GM20000 (cell line): ENCODE measurements at places on chromosomes 3 and 15.

DNA sequence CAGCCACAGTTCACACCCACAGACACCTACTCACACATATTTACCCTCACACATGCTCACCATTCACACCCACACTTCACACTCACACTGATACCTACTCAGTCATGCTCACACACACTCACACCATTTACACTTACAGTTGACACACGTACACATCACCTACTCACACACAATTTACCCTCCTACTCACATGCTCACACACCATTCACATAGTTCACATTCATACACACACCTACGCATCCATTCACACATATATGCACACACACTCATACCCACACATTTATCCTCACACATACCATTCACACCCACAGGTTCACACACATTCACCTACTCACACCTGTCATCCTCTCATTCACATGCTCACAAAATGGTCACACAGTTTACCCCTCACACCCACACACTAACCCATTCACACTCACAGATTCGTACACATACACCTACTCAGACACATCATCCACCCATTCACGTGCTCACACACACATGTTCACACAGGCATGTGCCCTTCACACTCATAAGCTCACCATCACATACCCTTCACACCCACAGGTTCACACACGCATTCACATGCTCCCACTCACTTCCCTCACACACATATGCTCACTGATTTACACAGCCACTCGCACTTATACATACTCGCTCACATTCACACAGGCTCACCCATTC is 42.3 kb downstream of the HMCES start:
- no peak for DNase-seq

DNA sequence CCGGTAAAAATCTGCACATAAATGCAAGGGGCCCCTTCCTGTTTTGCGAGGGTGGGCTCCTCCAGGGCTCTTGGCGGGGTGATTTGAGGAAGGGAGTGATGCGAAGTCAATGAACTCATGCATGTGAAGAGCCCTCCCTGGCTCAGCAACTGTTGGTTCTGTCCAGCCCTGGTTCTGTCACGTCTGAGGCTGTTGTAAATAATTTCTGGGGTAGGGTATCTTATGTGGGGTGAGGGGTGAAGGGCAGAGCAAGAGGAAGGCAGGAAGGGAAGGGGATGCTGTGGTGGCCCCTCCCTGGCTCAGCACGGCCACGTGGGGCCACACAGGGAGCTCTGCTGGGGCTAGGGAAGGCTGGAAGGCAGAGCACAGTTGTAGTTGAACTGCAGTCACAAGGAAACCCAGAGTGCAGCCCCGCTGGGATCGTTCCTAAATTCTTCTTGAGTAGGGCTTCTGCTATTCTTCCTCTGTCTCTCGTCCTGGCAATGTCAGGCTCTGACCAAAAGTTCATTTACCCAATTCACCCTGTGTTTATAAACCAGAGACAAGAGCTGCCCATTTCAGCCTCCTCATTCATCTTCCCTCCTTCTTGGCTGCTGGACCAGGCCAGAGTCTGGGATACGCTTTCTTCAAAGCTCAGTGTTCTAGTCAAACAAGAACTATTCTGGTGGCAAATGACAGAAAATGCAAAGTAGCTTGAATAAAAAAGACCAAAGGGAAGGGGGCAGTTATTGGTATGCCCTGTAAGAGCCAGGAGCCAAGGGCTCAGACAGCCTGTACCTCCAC is 14.8 kb upstream of the TOPBP1 start:
- no peak for DNase-seq

- no peak for DNase-seq
Measured at GRCh38 chr3:52893723-52894122, 3.6 kb downstream of the STIMATE start.

DNA sequence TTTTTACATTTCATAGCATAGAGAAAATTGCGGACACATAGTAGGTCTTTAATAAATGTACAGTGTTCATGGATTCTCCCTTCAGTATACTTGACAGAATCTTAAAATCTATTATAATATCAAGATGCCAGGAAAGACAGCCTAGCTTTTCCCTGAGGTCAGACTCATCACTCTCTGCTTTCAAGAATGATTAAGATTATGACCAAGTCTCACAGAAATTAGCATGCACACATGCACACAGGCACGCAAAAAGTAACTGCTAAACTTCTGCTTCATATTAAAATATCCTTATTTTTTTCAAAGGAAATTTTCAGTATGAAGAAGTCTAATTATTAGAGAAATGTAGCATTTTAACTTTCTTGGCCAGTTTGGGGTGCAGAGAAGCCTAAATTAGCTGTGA is 493.8 kb upstream of the NECTIN3 start:
- DNase-seq: no peak

- peak; percentile 62 for DNase-seq
Measured at GRCh38 chr3:9067352-9067975, 104.2 kb upstream of the RAD18 start.

- DNase-seq: no peak
Measured at GRCh38 chr3:11532931-11533391, 110.8 kb downstream of the VGLL4 start.

GRCh38 chr3:85476891-85477495 is 518.2 kb downstream of the CADM2 start:
- no peak for DNase-seq

GRCh38 chr15:27214032-27214431 is 243.1 kb downstream of the GABRG3 start:
- no peak for DNase-seq

GRCh38 chr3:44896440-44896839 is 22.0 kb downstream of the TGM4 start:
- DNase-seq: no peak

GRCh38 chr3:3686907-3687648 is 112.2 kb upstream of the LRRN1 start:
- DNase-seq: no peak

- no peak for DNase-seq
Measured at GRCh38 chr3:16477056-16477455, 36.4 kb downstream of the RFTN1 start.

- no peak for DNase-seq
Measured at GRCh38 chr15:83844742-83845141, 190.8 kb downstream of the ADAMTSL3 start.

GRCh38 chr3:181425074-181425473 is 286.7 kb upstream of the SOX2 start:
- DNase-seq: no peak

- DNase-seq: peak; percentile 57
Measured at GRCh38 chr3:122055215-122055614, at the start of gene CD86. Gene CD86 (plus strand): TSS chr3:122055362. CDS start chr3:122055490, 128 bp downstream.

- DNase-seq: no peak
Measured at GRCh38 chr15:52730173-52730572, 51.0 kb upstream of the ATOSA start.

DNA sequence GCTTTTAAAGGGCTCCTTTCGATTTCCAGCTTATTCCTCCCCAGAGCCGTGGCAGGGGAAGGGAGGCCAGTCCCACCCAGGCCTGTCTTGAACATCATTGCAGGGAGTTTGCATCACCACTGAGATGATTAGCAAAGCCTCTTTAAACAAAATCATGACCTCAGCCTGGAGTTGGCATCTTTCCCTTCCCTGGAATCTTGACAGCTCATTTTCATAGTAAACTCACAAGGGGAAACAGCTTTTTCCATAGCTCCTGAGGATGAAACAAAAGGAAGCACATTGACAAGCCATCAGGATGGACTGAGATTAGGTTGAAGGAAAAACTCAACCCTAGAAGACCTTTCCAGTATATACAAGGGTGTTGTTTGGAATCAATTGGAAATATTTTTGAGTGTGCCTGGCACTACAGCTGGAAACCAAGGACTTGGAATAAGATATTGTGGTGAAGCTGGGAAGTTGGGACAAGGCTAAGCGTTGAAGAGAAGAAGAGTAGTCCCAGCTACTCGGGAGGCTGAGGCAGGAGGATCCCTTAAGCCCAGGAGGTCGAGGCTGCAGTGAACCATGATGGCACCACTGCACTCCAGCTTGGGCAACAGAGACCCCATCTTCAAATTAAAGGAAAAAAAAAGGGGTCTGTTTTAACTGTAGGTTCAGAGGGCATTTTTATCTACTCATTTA is 3.1 kb upstream of the LARP6 start:
- no peak for DNase-seq

- DNase-seq: peak; percentile 37
Measured at GRCh38 chr3:180332608-180333007, 269.4 kb upstream of the TTC14 start.

- no peak for DNase-seq
Measured at GRCh38 chr3:121515313-121515712, 30.5 kb downstream of the POLQ start.
